ENCODE measurements at places on chromosomes 13 and 19.

DNA sequence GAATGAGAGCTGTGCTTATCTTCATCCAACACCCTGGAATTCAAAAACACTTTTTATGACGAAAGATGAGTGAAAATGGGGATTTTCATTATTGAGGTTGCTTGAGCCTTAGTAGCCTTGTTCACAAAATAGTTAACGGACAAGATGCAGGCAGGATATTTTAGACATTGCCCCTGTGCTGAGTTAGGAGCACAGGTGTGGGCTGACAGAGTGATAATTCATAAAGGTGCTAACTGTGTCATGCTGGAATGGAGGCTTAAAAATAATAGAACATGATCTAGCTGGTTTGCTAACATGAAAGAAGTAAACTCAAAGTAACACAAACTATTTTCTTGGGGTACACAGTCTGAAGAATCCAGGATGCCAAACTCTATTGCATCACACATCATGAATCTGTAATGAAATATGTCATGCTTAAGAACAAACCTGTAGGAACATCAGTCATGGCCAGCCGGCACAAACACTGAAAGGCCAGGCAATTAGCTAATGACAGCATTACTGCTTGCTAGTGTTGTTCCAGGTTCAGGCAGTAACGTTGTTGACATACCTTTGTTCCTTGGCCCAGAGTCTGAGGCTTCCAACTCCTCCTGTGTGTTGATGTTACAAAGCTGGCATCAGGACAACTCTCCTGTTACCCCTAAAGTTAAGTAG lies 55.3 kb downstream of the FRY start:
- no peak for DNase-seq

GRCh38 chr13:93499991-93500390 lies 273.4 kb downstream of the GPC6 start:
- no peak for DNase-seq

- no peak for DNase-seq
These were observed 298.4 kb downstream of the SLITRK6 start for GRCh38 chr13:85500696-85501256.

GRCh38 chr19:46542428-46543230 lies 47.0 kb upstream of the PNMA8B start:
- DNase-seq = peak; percentile 65

DNA sequence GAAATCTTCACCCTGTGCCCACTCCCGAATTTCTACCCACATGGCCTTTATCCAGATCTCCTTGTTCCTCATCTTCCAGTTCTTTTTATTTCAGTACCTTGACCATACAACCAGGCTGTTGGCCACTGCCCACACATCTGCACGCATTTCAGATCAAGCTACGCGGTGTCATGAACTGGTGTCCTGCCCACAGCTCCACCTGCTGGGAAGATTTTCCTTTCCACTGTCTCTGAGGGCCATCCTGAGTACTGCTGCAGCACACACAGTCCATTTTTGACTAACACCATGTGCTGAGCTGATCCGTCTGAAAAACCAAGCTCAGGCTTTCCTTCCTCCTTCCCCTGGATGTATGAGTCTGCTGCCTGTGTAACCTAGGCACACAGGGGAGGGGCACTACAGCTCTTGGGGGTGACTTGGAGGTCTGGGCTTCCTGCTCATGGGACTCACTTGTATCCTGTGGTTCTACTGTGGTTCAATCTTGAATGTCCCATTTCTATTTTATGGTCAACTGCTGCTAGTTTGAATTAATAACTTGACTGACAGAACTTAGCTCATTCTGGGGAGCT lies 71.9 kb downstream of the WASF3 start:
- no peak for DNase-seq

- no peak for DNase-seq
These were observed 51.7 kb downstream of the ZNF91 start for GRCh38 chr19:23343434-23344010.

GRCh38 chr13:111166882-111167675 lies 52.0 kb downstream of the ARHGEF7 start:
- DNase-seq = no peak

- DNase-seq = no peak
These were observed 27.7 kb downstream of the MLLT1 start for GRCh38 chr19:6252066-6252465.

GRCh38 chr19:28555317-28555716 lies 657.6 kb downstream of the UQCRFS1 start:
- DNase-seq = no peak

Measured in activated CD4-positive, alpha-beta T cell treated with anti-CD3 and anti-CD28 coated beads for 24 hours (primary cell).